ENCODE measurements at places on chromosomes 3 and 15.

- DNase-seq = no peak
Measured at GRCh38 chr3:115019900-115020299, 127.2 kb downstream of the ZBTB20 start.

DNA sequence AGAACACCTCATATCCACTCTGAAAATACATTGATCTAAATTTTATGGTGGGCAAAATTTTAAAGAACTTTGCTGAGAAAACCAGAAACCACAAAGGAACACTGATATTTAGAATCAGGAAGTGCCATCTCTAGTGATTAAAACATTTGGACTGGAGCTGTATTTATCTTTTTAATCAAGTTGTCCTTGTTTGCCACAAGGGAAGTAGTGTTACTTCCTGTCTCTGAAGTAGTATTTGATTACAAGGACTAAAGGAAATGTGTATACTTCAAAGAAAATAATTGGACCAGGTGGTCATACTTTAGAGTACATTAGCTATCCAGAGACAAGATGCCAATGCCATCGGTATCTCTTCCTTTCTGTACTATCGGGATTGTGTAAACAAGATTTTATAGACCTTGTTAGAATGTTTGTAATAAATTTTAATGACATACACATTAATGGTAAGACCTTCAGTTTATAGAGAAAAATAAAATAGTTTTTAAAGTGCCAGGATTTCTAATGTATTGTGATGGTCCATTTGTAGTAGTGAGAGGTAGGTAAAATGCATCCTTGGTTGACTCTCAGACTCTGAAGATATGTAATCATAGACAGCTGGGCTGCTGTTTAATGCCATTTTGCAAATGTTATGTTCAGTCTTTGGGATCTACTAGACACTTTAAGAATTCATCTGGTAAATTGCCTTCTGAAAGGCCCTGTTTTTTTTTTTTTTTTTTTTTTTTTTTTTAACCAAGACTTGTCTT, 131.9 kb downstream of the B3GALNT1 start:
- no peak for DNase-seq

GRCh38 chr3:155292133-155292532, 1.4 kb downstream of the STRIT1 start:
- no peak for DNase-seq

DNA sequence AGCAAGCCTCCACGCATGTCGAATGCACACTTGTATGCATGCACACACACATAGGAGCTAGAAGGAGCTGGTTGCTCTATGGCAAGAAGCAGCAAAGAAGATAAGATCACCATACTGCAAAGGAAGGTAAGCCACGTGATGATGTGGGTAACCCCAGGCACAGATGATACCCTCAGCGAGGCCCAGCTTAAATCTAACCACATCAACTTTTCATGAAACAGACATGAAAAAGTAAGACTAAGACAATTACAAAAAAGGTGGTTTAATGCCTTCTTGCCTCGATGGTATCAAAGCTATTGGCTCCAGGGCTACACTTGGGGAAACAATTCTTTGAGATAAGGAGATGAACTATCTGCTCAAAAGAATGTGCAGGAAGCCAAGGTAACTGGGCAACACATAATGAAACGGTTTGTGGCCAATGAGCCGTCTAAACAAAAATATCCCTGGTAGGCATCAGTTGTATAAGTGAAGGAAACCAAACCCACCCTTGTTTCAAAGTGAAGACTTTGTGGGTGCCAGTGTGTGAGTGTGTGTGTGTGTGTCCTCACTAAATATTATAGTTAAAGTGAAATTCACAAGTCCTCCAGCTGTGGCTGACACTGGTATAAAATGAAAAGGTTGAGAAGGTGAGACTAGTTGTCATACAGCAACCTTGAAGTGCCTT, 365.7 kb upstream of the ICE2 start:
- DNase-seq = peak; percentile 33

- DNase-seq = no peak
Measured at GRCh38 chr3:124607163-124607562, 123.1 kb upstream of the UMPS start.

DNA sequence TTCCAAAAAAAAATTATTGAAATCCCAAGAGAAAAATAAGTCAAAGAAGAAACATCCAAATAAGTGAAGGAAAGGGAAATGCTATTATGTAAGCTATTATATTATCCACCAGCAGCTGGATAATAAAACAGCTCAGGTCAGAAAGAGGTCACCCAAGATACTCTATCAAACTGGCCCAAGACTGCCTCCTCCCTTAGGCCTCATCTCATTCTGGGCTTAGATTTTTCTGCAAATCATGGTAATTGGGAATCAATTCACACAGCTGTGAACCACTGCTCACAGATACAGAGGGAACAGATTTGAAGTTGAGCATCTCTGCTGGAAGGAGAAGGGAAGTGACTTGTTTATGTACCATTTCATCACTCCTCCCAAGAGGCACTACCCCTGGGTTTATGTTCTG, 294.6 kb upstream of the DPPA4 start:
- no peak for DNase-seq

GRCh38 chr15:80615783-80616391, 79.2 kb upstream of the ABHD17C start:
- no peak for DNase-seq

GRCh38 chr3:58387650-58388546, 45.7 kb downstream of the PDHB start:
- DNase-seq = no peak

DNA sequence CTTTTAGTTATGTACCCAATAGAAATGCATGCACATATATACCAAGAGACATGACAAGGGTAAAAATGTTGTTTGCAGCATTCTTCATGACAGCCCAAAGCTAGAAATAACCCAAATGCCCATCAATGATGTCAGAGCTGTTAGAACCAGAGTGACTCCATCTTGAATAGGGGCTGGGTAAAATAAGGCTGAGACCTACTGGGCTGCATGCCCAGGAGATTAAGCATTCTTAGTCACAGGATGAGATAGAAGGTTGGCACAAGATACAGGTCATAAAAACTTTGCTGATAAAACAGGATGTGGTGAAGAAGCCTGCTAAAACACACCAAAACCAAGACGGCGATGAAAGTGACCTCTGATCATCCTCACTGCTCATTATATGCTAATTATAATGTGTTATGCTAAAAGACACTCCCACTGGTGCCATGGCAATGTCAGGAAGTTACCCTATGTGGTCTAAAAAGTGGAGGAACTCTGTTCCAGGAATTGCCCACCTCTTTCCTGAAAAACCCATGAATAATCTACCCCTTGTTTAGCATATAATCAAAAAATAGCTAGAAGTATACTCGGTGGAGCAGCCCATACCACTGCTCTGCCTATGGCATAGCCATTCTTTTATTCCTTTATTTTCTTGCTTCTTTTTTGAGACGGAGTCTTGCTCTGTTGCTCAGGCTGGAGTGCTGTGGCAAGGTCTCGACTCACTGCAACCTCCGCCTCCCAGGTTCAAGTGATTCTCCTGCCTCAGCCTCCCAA, 32.9 kb downstream of the ZBTB11 start:
- DNase-seq = peak; percentile 8

- no peak for DNase-seq
Measured at GRCh38 chr3:124772081-124772831, 42.0 kb downstream of the UMPS start.

- no peak for DNase-seq
Measured at GRCh38 chr3:143252931-143253330, 133.4 kb downstream of the CHST2 start.

- no peak for DNase-seq
Measured at GRCh38 chr15:56957812-56958406, 39.5 kb downstream of the TCF12 start.

DNA sequence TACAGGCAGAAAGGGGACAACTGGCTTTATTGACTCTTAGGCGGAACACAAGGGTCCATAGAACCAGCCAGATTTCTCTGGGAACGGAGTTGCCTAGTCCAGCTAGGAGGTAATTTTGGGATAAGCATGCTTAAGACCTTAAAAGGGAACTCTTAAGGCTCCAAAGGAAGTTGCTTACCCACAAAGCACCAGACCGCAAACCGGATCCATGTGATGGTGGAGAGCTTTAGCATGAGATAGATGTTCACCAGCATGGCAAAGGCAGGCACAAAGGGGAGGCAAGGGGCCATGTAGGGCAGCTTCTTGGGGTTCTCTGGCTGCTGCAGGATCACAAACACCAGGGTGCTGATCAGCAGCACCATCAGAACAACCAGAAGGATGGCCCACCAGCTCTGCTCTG, 61.4 kb downstream of the CLDN11 start:
- no peak for DNase-seq

GRCh38 chr3:30952786-30953185, 58.3 kb upstream of the GADL1 start:
- DNase-seq = no peak

DNA sequence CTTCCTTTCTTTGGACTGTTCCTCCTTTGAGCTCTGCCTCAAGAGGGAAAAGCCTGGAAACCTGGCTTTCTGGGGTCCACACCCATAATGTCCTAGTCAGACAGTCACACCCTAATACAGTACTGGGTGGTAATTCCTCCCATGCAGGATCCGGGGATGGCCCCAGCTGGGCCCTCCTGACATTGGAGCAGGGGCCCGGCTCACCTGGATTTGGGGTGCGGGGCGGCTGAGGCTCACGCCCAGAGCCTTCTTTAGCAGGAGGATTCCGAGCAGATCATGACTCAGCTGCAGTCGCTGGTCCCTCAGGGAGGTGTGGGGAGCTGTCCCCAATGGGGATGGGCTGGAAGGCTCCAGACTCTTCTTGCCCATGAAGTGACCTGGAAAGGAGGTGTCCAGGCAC, 1.0 kb downstream of the NMB start:
- DNase-seq = no peak

DNA sequence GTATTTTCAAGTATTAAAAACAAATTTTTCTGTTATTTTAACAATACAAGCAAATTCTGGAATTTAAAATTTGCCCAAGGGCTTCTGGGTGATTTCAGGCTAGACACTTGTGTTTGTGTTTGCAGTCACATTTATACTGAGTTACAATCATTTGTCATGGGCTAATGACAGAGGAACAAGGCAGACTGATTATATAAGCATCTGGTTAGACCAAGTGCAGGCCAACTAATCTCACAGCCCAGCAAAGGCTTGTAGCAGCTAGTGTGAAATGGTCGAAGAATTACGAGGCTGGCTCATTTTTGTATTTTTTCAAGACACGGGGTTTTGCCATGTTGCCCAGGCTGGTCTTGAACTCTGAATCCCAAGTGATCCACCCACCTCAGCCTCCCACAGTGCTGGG, 52.1 kb downstream of the CMTM8 start:
- DNase-seq = no peak
